ENCODE measurements at places on chromosomes 13 and 19.

- peak; percentile 39 for DNase-seq
Observed at GRCh38 chr13:50161052-50161451, 145.8 kb downstream of the KCNRG start.

GRCh38 chr19:57830071-57830602 lies at the start of gene ZNF587B:
TSS of gene ZNF587B (plus strand) at chr19:57830299. CDS start at chr19:57830529, 230 bp downstream.
- peak; percentile 68 for DNase-seq

GRCh38 chr19:41706741-41707501 lies 1.5 kb upstream of the CEACAM5 start:
- DNase-seq: peak; percentile 9

- DNase-seq: no peak
Observed at GRCh38 chr13:30785191-30785850, 50.0 kb downstream of the ALOX5AP start.

DNA sequence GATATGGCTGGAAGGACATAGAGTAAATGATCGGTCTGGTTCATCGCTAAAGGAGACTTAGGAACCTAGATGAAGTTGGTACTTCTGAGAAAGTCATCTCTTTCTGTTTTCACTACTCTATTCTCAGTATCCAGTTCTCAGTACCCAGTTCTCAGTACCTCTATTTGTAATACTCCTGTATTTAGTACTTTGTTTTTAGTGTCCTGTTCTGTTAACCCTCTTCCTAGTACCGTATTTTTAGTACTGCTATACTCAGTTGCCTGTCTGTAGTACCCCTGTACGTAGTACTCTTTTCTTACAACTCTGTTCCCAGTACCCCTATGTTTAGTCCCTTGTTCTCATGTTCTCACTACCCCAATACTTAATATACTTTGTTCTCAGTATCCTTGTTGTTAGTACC lies 1.2 kb downstream of the RFXAP start:
- no peak for DNase-seq

DNA sequence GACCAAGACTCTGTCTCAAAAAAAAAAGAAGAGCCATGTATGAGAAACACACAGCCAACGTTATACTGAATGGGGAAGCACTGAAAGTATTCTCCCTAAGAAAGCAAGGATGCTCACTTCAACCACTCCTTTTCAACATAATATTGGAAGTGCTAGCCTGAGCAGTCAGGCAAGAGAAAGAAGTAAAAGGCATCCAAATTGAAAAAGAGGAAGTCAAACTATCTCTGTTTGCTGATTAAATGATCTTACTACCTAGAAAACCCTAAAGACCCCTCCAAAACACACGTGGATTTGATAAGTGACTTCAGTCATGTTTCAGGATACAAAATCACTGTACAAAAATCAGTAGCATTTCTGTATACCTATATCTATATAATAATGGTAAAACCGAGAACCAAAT lies 16.2 kb downstream of the WBP4 start:
- no peak for DNase-seq

GRCh38 chr13:43687038-43687437 lies 99.7 kb downstream of the ENOX1 start:
- no peak for DNase-seq

GRCh38 chr19:27936139-27936538 lies 1276.8 kb downstream of the UQCRFS1 start:
- DNase-seq: no peak

DNA sequence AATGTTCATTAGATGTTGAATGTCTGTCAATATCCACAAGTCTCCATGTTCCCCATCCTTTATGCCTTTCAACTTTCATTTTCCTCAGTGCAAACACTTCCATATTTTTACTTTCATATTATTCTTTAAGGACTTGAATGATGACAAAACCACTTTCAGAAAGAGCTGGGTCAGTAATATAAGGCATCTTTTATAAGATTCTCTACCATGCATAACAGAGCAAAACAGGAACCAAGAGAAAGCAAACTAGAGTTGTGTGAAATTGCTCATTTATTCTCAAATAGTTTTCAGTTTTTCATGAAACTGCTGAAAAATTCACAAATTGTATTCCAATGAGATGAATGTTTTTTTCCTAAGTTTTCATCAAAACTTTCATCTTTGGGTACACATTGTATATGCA lies 1247.6 kb downstream of the PCDH17 start:
- DNase-seq: no peak

GRCh38 chr13:82688400-82688994 lies 1193.8 kb downstream of the SLITRK1 start:
- DNase-seq: peak; percentile 0

Measured in fibroblast of skin of right quadriceps (primary cell).